Hair follicular keratinocyte (primary cell): ENCODE measurements at places on chromosomes 11 and 22. TPM values are rescaled to one million over a fixed set of nuclear protein-coding genes. Genes with fewer than 3 reads are reported as not detected.

CYB5R2 gene
- 39.8 and 74.9 TPM in 2 replicates for total RNA-seq

OR52H1 gene
- total RNA-seq = not detected in 2 replicates

PTGDR2 gene
- total RNA-seq = not detected in 2 replicates

TRIM51 gene
- not detected in 2 replicates for total RNA-seq

PNPLA3 gene
- 2.9 and 4.2 TPM in 2 replicates for total RNA-seq

GRM5 gene
- total RNA-seq = 0.04 TPM in 1 of 2 replicates, not detected in the other

TTC36 gene
- not detected in 2 replicates for total RNA-seq

LINC01488 gene
- total RNA-seq = not detected in 2 replicates

KCNE3 gene
- total RNA-seq = not detected in 2 replicates

FAM180B gene
- total RNA-seq = not detected in 2 replicates

OR51B5 gene
- not detected in 2 replicates for total RNA-seq

BDNF gene
- under 0.01 and 0.08 TPM in 2 replicates for total RNA-seq

GPHA2 gene
- total RNA-seq = not detected in 2 replicates
